ENCODE measurements at places on chromosomes 1 and 21.

- DNase-seq: no peak
Measured at GRCh38 chr21:33189824-33190223, 39.9 kb upstream of the IFNAR2 start.

DNA sequence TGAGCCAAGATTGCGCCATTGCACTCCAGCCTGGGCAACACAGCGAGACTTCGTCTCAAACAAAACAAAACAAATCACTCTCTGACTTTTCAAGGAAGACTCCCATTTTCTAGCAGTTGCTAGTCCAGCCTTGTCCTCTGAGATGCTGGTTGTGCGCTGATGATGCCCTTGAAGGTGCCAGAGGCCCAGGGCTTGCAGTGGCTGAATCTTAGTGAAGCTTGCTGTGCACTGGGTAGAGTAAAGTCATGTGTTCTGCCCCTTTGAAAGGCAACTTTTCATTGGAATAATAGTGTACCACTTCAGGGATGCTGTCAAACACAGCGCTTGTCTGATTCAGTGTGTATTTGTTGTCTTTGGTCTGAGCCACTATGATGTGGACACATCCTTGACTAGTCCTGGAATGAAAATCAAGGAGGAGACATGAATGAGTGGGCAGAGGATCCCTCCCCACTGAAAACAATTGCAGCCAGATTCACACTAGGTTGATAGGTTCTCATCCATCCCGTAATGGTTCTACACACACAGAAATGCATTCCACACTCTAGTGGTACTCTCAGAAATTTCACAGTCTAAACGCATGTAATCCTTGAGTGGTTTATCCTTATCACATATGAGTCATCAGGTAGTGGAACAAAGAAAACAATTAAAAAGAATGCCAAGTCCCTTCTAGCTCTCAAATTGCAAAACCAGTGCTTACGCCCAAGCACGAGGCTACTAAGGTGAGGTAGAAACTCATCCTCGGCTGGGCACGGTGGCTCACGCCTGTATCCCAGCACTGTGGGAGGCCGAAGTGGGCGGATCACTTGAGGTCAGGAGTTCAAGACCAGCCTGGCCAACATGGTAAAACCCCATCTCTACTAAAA lies 17.8 kb upstream of the TDRD10 start:
- DNase-seq: no peak

GRCh38 chr1:33792651-33793050 lies 71.2 kb upstream of the HMGB4 start:
- DNase-seq: no peak

DNA sequence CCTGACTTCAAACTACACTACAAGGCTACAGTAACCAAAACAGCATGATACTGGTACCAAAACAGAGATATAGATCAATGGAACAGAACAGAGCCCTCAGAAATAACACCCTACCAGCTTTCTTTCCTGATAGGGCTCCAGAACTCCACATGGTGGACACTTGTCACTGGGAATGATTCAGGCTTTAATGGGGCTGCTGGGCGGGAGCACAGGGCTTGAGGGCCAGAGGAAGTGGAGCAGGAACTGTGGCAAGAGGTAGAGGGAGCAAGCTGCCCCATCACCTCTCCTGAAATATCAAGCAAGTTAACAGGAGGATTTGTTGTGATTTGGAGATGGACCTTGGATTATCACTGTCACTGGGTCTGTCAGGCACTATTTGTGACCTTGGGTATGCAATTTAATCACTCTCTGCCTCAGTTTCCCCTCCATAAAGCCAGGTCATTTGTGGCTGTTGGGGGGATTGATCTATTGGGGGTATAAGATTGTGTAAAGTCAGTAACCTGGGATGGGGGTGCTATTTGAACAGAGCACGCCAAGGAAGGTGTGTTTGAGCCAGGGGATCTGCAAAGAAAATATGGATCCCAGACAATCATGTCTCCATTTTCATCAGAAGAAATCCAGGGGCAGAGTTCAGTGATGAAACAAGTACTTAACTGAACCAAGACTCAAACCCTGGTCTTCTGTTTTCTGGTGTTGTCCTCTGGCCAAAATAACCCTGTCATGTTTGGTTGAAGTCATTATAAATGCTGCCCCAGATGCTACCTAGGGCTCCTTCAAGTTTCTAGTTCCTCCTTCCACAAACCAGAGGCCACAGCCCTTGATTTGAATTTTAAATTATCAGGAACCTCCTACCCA lies 25.2 kb downstream of the ETS2 start:
- DNase-seq: no peak

DNA sequence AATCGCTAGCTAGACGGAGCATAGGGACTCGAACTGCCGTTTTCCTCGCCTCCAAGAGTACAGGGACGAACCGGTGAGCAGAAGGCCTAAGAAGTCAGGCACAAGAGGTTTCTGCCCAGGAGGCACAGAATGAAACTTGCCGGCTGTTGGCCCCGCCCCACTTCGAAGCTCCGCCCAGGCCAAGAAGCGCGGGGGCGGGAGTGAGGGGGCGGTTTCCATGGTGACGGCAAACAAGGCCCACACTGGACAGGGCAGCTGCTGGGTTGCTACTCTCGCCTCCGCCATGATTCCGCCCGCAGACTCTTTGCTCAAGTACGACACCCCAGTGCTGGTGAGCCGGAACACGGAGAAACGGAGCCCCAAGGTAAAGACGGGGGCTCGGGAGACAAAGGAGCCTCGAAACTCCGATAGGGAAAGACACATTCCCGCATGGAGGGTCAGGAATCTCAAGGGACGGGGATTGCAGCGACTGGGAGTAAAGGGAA lies at the start of gene DNALI1:
TSS of gene DNALI1 (plus strand) at position 229 of the 485 bp plus-strand sequence. CDS start at position 284, 55 bp downstream.
- no peak for DNase-seq

DNA sequence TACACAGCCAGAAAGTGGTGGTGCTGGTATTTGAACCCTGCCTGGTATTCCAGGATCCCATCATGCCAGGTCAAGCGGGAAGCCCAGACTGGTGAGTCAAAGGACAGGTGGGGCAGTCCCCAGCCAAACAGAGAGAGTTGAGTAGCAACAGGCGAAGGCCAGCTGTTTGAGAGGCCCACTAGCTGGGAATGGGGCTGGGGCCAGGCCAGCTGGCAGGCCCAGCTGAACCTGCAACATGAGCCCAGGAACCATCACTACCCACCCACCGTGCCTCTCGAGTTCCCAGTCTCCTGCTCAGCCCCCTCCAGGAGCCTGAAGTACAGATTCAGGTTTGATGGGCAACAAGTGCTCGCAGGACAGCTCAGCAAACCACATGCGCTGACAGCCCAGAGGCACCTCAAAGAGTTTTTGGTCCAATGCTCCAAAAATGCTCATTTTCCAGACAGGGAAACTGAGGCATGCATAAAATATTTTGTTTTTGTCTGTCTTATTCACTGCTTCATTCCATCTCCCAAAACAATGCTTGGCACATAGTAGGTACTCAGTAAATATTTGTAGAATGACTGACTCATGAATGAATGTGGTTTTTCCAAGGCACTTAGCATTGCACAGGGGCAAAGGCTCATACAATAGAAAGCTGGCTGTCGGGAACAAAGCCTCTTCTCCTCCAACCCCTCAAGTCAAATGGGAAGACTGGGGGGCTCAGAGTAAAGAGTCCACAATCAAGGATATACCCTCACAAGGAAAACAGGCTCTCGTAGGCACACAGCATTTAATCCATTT lies 42.5 kb upstream of the CLIC4 start:
- DNase-seq: no peak

GRCh38 chr1:16147156-16147926 lies 8.5 kb downstream of the EPHA2 start:
- DNase-seq: no peak
